ENCODE measurements at places on chromosomes 6 and 20.

DNA sequence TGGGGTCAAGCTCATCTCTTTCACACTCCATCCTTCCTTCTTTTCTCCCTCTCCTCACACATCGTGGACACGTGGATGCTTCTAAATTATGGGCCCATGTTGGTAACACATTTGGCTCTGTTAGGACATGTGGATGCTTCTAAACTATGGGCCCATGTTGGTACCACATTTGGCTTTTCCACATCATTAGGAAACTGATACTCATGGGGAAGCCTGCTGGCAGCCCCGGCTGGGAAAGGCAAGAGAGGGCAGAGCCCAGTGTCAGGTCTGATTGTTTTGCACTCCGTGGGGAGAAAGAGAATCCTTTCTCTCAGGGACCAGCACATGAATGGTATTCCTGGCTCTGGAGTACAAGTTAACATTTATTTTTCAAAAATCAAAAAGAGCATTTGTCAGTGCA, 4.0 kb upstream of the CST1 start:
- no peak for DNase-seq

DNA sequence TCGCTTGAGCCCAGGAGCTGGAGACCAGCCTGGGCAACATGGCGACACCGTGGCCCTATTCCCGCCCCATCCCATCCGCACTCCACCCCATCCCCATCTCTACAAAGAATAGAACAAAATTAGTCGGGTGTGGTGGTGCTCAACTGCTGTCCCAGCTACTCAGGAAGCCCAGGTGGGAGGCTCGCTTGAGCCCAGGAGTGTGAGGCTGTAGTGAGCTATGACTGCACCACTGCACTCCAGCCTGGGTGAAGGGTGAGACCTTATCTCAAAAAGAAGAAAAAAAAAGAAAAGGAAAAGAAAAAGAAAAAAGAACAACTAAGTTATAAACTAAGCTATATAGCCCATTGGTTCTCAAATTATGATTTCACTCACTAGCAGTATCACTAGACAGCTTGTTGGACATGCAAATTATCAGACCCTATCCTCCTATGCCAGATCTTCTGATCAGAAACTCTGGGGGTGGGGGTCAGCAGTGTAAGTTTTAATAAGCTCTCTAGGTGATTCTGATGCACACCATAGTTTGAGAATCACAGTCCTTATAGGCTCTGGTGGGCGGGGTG, 491 bp upstream of the ITCH start:
- DNase-seq, result no peak

DNA sequence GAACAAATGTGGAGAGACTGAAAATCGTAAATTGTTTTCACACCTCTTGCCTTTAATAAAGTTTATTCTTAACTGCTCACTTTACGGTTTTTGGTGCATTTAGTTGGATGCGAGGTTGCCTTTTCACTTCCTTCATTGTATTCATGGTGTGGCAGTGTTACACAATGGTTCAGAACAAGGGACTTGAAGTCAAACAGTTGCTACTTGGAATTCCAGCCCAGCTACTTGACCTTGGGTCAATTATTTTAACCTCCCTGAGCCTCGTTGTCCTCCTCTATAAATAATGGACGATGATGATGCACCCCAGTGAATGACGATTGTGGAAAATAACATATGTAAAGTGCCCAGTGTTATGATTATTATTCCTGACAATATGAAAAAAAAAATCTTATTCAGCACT, 72.3 kb downstream of the CARMIL1 start:
- no peak for DNase-seq

- DNase-seq, result no peak
Measured at GRCh38 chr6:144415835-144416237, 130.7 kb downstream of the UTRN start.

DNA sequence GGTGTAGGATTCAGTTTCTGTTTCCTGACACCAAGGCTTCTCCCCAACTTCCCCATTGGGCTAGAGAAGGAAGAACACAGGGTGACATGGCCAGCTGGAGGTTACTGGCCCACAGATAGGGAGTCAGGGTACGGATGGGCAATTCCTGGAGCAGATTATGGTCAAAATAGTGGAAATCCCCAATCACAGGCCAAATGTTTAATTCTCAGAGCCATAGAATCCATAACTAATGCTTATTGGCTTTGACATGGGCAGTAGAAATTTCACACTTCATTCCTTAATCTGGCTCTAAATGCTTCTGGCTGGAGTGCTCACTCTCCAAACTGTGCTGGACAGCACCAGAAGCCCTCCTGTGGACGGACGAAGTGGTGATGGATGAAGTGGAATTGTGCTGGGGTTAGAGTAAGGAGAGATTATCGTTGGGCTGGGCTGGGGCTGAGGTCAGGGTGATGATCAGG, 887 bp downstream of the SIGLEC1 start:
- no peak for DNase-seq

- DNase-seq, result no peak
Measured at GRCh38 chr6:130357436-130357835, 8.4 kb upstream of the TMEM200A start.

- no peak for DNase-seq
Measured at GRCh38 chr20:19973961-19974629, 43.1 kb upstream of the NAA20 start.

GRCh38 chr6:82963191-82963925, 102.3 kb downstream of the UBE3D start:
- DNase-seq, result no peak

- DNase-seq, result no peak
Measured at GRCh38 chr6:10417681-10418104, 2.8 kb upstream of the TFAP2A start.

GRCh38 chr6:11876934-11877433, 98.4 kb upstream of the ADTRP start:
- no peak for DNase-seq

- DNase-seq, result no peak
Measured at GRCh38 chr6:53056273-53056672, 8.9 kb upstream of the FBXO9 start.

DNA sequence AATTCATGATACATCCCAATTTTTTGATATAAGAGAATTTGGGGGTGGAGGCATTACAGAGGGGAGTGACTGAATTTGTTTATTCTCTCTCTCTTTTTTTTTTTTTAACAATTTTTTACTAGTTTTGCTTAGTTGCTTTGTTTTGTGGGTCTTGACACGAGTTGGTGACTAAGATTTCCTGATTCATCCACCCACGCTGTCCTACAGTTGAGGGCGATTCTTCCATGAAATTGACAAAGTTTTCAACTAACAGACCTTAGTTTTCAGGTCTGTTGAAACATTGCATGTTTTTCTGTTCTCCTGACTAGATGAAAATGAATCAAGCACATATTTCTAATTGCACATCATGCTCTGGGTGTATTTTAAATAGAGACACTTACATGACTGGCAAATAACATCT, 613.8 kb downstream of the TFAP2B start:
- no peak for DNase-seq

- no peak for DNase-seq
Measured at GRCh38 chr6:82914511-82914910, 151.1 kb downstream of the UBE3D start.

DNA sequence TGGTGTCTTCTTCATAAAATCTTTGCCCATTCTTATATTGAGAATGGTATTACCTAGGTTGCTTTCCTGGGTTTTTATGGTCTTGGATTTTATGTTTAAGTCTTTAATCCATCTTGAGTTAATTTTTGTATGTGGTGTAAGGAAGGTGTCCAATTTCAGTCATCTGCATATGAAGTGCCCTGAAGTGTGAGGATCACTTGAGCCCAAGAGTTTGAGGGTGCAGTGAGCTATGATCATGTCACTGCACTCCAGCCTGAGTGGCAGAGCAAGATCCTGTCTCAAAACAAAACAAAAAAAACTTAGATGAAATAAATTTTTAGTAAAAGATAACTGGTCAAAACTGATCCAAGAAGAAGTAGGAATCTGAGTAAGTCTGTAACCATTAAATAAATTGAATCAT, 215.4 kb downstream of the TBC1D7 start:
- DNase-seq, result no peak

DNA sequence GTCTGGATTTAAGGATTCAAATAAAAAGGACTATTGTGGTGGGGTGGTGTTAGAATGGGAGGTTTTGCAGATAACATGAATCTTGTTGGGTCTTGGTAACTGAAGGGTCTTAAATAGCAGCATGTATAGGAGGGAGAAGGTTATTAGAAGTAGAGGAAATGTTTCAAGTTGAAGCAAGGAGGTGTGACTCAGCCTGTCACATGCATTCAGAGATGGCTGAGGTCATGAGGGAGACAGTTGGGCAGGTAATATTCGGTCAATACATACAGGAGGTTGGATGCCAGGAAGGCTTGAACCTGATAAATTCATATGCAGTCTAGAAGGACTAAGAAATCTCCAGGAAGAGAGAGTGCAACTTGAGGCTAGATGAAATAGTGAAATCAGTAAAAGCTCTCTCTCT, 6.1 kb downstream of the KLHL31 start:
- no peak for DNase-seq

GRCh38 chr6:161044335-161044734, 52.8 kb downstream of the MAP3K4 start:
- no peak for DNase-seq

DNA sequence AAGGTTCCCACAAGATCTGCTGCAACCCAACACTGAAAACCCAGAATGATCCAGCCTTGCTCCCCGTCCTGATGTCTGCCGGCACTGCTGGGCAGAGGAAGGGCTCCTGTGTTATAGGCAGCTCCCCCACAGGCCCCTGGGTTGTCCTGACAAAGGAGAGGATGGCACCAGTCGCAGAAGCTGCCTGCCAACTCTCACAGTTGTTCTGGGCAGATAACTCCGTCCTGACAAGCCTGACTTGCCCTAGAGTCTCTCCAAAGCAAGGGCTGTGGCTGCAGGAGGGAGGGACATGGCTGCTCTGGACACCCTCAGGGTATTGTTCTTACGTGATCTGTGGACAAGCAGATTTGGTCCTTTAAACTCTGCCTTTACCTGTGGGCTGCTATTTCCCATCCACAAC, 243.8 kb downstream of the CDH26 start:
- no peak for DNase-seq

DNA sequence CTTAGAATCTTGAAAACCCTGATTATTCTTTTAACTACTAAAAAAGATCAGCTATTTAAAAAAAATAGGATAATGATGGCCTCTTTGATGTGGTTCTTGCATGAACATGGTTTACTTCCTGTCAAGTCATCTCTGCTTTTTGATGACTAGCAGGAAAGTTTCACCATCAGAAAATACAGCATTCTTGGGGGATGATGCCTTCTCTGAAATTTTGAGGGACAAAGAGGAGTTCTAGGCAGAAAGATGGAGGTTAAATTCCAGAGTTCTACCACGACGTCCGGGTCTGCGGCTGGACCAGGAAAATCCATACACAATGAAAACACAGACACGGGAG, 130.4 kb downstream of the OLIG3 start:
- DNase-seq, result no peak

- peak; percentile 85 for DNase-seq
Measured at GRCh38 chr20:50120935-50121693, 8.2 kb upstream of the UBE2V1 start.

DNA sequence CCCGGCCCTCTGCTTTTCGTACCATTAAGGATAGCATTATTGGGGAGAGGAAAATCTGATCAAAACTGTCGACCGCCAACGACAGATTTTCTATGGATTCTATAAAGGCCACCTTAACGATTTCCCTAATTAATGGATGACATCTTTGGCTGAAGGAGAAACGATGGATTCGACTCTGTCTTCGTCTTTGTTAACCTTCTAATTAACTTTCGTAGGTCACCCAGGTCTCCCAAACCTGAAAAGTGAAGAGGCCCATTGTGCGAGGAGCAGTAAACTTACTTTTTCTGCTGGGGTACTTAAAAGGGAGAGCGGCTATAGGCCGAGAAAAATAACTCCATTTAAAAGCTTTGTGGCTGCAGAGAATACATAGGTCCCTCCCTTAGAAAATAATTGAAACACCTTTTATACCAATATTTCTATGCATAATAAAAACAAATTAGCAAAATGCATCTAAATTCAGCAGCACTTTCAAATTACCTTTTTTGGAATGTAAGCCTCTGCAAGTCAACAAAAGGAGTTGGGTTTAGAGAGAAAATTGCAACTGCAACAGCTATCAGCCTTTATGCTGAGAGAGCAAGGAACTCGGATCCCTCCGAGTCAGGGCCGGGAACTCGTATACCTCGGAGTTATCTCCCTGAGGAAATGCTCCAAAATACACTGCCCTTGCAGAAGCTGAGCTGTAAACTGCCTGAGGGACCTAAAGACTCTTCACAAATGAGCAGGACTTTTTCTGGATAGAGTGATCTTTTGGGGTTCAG, 31.4 kb upstream of the NR2E1 start:
- no peak for DNase-seq

DNA sequence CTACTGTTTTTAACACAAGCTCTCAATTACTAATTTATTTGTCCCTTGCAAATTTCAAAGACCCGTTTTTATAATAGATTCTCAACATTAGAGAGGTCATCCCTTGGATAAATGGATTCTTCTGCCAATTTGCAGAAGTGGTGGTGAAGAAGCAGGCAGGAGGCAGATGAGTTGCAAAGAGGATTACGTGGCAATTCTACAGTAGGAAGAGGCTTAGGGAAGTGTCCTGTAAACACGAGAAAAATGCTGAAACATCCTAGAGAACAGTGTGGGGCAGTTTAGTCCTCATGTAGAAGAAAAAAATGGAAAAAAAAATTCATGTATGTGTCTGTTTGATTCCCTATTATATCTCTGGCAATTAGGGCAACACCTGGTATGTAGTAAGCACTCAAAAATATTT, 87.6 kb downstream of the BMP2 start:
- DNase-seq, result no peak

GRCh38 chr6:134029495-134030455, 22.6 kb downstream of the SLC2A12 start:
- no peak for DNase-seq

GRCh38 chr6:33458676-33459075, 4.3 kb downstream of the ZBTB9 start:
- DNase-seq, result no peak

DNA sequence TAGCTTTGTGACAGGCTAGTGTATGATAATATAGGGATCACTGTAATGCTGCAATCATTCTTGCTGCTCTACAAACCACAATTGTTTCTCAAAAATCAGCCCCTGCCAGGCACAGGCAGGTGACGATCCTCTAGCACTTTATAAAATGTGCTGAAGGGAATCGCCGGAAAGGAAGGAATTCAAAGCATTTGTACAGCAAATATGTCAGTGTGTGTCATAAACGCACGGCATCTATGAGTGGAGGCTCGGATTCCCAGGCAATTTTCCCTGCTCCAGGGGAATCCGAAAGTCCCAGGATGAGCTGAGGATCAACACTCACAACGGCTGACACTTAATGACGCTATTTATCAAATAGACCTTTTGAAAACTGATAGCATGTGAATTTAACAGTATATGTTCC, 1.4 kb downstream of the PHACTR1 start:
- no peak for DNase-seq

All from activated effector memory CD4-positive, alpha-beta T cell treated with anti-CD3 and anti-CD28 coated beads, Interleukin-2, amount 50 U/mL, for 16 hours (primary cell).